ENCODE measurements at places on chromosomes 11 and 22.

DNA sequence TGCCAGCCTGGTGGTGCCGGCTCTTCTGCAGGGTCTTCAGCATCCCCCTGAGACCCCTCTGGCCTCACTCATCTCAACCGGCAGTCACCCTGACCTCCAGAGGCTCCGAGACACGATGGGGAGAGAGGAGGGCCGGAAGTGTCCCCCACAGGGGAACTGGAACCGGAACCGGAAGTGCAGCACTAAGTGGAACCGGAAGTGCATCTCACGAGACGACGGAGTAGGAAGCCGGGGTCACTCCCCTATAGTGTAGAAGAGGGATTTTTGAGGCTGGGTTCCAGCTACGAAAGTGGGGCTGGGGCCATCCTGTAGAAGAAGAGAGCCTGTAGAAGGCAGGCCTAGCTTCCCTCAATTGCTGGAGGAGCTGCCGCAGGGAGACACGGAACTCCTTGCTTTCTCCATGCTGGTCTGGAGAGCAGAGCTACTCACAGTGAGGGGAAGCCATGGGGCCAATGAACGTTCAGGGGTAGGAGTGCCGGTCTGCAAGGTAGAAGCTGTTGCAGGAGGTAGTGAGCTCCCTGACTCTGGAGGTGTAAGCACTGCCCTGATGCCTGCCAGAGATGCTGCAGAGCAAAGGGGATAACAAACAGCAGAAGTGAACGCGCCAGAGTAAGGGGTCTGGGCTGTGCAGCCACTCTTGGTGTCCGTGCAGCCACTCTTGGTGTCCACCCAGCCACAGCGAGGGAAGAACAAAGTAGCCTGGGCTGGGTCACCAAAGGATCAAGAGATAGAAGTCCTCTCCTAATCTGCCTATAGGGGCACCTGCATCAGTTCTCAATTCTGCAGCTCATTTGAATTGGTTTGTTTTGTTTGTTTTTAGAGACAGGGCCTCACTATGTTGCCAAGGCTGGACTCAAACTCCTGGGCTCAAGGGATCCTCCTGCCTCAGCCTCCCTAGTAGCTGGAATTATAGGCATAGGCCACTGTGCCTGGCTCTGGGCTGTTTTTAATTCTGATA lies 21.9 kb downstream of the SCUBE1 start:
- DNase-seq = no peak

DNA sequence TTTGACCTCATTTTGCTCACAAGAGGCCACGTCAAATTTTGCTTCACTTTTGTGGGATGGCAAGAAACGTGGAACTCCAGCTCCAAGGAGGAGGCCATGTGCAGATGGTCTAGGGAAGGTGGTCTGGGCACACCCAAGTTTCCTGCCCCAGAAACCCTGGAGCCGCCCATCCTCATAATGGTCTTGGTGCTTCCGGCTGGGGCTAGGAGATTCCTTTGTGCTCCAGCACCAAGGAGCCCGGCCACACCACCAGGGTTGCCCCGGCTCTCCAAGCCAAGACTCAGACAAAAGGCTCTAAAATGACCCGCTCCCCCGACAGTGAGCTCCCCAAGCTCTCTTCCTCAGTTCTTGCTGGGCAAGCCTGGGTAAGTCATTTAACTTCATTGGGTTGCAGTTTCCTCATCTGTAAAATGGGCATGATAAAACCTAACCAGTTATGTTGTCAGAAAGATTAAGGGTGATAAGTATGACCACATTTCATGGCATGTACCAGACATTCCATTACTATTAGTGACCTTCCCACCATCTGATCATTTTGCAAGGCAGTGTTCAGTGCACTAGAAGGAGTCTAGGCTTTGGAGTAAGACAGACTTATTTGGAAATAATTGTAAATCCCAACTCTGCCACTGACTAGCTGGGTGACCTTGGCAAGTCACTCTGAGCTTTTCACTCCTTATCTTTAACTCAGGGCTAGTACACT lies 23.3 kb downstream of the DKK3 start:
- DNase-seq = no peak

DNA sequence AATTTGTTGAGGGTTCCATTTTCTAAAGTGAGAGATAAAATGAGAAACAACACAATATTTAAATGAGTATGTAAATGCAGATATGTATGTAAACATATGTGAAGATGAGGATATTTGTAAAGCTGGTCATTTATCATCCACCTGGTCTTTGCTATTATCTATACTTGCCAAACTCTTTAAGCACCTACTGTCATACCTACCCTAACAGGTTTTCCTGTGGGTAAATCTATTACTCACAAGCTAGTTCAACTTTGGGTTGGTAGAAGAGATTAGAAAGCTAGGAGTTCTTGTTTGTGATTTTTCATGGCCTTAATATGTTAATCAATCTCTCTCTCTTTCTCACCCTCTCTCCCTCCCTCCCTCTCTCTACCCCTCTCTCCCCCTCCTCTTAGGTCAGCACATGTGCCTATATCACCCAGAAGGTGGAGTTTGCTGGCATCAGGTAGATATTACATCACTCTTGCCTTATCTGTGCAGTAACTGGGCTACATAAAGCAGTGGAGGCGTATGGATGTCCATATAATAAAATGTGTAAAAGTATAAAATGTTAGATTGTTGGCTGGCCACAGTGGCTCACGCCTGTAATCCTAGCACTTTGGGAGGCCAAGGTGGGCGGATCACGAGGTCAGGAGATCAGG lies 14.7 kb downstream of the DEPDC5 start:
- DNase-seq = no peak

- no peak for DNase-seq
Observed at GRCh38 chr22:49866646-49867045, 13.0 kb downstream of the ZBED4 start.

DNA sequence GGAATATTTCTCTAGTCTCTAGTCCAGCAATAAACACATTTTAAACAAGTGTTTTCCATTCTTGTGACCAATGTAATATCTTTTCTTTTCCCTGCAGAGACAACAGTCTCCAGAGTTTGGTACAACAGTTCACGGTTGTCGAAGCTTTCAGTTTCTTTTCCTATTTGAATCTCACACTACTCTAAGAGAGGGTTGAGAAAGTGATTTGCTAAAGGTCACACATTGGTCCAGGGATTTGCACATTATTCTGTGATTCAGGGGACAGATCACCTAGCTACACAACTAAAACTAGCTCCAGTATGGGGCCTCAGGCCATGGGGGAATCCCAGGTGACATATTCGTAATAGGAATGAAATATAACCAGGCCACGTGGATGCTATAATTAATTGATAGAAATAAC lies 132.5 kb downstream of the HIPK3 start:
- DNase-seq = no peak

Measured in sciatic nerve (tissue), 2 donors.